ENCODE measurements at places on chromosomes 16 and 17.
A peak's percentile ranks its signal among the peaks of the same experiment; 100 is the strongest.

GRCh38 chr17:33140413-33141099 lies 148.9 kb downstream of the SPACA3 start:
- DNase-seq, result no peak

GRCh38 chr17:78409191-78409928 lies 30.9 kb downstream of the PGS1 start:
- DNase-seq, result no peak

DNA sequence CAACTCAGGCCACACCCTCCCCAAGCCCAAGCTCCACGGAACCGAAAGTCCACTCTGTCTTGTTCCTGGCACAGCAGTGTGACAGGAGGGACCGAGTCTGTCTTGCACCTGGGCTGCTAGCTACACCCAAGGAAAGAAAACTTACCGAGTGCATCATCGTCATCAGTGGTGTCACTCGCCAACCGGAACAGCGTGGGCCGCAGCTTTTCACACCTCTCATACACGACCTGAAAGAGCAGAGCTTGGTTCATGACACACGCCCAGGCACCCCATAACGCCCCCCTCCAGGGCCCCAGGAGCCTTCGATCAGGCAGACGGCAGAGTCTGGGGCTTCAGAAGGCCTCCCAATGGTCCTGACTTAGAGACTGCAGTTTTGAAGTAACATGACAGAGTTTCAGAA lies 27.5 kb downstream of the GGA2 start:
- DNase-seq, result no peak

DNA sequence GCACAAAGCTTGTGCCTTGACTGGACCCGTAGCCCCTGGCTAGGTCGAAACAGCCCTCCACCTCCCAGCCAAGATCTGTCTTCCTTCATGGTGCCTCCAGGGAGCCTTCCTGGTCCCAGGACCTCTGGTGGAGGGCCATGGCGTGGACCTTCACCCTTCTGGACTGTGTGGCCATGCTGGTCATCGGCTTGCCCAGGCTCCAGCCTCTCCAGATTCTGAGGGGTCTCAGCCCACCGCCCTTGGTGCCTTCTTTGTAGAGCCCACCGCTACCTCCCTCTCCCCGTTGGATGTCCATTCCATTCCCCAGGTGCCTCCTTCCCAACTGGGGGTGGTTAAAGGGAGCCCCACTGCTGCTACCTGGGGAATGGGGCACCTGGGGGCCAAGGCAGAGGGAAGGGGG lies 3.5 kb downstream of the CTRL start:
- no peak for DNase-seq

- no peak for DNase-seq
Measured at GRCh38 chr17:76378548-76379274, 5.7 kb upstream of the SPHK1 start.

- no peak for DNase-seq
Measured at GRCh38 chr16:52837251-52837650, 215.4 kb downstream of the CHD9NB start.

DNA sequence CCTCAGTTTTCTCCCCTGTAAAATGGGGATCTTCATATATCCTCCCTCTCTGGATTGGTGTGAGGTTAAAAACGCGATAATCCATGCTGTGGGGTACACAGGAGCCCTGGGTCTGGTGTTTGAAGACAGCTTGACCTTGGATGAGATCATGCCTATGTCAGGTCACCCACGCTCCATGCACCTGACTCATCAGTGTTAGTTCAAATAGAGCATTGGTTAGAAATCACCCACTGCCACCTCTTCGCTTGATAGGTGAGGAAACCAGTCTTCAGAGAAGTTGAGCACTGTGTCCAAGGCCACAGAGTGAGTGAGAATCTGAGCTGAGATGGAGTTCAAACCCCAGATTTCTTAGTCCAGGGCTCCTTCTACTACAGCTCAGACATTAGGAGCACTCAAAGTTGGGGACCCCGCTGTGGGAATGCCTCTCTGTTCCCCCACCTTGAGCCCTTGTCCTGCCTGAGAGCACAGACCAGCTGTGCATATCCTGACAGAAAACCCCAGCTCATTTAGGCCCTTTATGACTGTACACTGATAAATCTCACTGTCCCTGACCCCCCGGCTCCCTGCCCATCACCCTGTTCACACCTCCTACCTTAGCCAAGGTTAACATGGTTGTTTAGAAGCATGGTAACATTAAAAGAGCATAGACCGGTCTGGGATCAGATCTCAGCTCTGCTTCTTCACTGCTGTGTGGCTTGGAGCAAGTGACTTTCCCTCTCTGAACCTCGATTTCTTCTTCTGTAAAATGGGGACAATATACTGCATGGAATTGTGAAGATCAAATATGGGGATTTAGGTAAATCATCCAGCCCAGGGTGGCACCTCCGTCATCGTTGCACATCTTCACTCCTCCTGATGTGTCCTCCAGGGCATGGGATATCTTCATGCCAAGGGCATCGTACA lies 22.4 kb upstream of the LGALS9 start:
- DNase-seq, result no peak

- no peak for DNase-seq
Measured at GRCh38 chr16:84406006-84406963, 37.9 kb downstream of the ATP2C2 start.

DNA sequence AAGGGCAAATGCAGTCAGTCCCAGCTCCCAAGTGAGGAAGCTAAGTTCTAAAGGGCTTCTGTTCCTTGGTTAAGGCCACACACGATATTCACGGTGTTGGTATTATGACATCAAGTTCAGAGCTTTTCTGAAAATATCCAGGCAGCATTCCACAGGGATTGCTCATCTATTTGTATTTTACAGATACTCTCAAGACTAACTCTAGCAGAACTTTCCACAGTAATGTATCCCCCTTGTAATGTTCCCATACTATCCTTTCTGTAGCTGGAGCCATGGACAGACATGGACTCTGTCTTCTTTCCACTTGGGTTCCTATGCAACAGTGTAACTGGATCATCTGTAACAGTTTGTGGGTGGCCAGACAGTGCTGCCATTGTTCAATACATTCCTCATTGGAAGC lies 13.5 kb downstream of the SDR42E1 start:
- DNase-seq, result no peak

DNA sequence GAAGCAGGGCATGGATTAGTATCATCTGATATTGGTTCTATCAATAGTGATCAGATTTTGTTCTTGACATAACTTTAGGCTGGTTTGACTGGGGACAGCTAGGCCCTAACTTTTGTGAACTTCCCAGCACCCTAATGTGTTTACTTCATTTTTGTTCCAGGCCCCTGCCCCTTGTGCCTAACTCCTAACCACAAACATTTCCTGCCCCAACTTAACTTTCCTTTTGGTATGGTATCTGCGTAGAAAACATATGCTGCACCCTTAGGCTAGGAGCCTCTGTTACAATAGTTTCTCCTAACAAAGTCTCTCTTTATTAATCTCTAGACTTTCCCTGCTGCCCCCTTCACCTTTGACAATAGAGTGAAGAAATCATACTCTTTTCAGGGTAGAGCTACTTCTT lies 2.5 kb downstream of the ADPRM start:
- DNase-seq, result no peak

- no peak for DNase-seq
Measured at GRCh38 chr17:1053661-1054360, 56.9 kb downstream of the TIMM22 start.

DNA sequence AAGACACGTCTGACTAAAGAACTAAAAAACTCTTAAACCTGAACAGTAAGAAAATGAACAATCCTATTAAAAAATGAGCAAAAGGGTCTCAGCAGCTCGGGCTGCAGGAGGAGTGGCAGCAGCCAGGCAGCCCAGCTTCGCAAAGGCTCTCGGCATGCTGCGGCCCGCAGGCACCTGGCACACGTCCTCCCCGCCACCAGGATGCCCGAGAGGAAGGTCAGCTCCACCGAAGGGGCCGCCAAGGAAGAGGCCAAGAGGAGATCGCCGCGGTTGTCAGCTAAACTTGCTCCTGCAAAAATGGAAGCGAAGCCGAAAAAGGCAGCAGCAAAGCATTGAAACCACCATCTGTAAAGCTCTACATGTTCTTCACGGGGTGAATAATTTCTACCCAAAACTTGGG lies 173.5 kb downstream of the BCAS3 start:
- DNase-seq, result no peak

GRCh38 chr17:39607851-39608130 lies at the start of gene NEUROD2:
NEUROD2 (minus strand) TSS chr17:39607920; CDS start chr17:39606599, 1,321 bp downstream.
- DNase-seq, result no peak

DNA sequence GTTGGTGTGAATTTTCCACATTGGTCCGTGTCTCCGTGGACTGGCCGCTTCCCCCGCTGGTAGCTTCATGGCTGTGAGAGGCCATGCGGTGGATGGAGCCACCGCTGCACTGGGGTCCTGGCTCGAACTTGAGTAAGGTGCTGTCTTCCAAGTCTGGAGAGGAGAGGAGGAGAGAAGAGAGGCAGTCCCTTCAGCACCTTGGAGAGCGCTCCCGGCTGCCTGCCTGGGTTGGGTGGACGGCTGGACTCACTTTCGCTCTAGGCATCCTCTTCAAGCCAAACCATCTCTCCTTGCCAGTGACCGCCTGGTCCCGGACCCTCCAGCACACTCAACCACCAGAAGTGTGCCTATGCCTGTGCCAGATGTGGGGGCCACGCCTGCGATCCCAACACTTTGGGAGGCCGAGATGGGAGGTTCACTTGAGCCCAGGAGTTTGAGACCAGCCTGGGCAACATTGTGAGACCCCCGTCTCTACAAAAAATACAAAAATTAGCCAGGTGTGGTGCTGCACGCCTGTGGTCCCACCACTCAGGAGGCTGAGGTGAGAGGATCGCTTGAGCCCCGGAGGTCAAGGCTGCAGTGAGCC lies 6.2 kb downstream of the JPH3 start:
- DNase-seq, result peak; percentile 12

DNA sequence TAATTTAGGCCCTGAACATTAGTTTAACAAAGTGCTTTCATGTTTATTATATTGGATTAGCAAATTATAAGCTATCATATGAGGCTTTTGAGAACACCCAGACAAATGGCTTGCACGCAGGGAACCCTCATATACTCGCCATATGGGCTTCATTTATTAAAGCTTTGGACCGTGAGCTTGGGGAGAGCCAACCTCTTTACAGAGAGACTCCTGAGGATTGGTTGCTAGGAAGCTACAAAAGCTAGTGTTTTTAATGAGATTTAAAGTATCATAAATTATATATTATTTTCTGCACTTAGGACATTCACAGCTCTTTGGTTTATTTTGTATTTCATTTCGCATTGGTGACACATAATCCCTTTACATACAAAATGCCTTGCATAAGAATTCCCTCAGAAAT lies 193.8 kb upstream of the TOX3 start:
- DNase-seq, result no peak

- DNase-seq, result no peak
Measured at GRCh38 chr17:19771971-19772630, 24.0 kb upstream of the ALDH3A1 start.

DNA sequence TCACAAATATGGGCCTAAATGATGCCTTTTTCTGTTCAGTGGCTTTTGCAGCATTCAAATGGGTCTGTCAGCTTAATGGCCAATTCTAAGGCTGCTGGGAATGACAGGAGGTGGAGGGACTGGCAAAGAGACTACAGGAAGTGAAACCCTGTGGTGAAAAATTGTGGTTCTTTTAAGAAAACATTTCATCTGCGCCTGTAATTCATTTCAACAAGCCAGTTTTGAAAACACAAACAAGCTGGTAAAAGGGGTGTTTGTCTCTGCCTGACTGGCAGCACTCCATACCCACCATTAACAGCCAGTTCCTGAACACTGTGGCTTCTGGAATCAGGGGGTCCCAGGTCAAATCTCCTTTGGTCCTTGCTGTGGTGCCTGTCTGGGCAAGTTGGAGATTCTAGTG lies 3.6 kb upstream of the KDM8 start:
- no peak for DNase-seq

GRCh38 chr17:58822148-58823050 lies 66.7 kb downstream of the PPM1E start:
- DNase-seq, result no peak

- no peak for DNase-seq
Measured at GRCh38 chr17:40399185-40399584, 18.5 kb downstream of the TOP2A start.

DNA sequence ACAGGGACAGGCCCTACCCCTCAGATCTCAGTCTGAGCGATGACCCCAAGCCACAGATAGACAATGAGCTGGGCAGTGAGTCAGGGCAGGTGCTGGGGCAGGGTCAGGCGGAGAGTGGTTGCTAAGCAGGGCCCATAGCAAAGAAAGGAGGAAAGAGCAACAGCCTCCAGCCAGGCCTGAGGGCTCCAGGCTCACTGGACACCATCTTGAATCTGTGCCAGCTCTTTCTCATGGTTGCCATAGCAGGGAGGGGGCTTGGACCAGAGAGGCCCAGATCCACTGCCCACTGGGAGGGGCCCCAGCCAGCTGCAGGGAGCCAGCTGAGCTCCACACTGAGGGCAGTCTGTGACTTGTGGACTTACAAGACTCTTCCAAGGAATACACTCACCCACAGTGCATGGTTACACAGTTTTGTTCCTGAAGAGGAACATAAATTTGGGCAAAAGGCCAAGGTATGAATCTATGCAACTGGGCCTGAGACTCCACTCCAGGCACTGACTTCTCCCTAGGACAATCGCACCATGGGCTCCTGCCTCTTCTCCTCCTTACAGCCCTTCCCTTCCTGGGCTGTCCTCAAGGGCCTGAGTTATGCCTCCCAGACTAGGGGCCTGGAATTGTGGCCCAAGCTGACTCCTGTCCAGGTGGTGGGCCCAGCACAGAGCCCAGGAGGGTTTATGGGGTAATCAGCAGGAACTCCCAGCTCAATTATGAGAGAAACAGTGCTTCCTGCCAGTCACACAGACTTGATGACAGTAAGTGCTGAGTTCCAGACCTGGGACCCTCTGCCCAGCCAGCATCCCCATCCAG lies 59.9 kb downstream of the BEAN1 start:
- no peak for DNase-seq

DNA sequence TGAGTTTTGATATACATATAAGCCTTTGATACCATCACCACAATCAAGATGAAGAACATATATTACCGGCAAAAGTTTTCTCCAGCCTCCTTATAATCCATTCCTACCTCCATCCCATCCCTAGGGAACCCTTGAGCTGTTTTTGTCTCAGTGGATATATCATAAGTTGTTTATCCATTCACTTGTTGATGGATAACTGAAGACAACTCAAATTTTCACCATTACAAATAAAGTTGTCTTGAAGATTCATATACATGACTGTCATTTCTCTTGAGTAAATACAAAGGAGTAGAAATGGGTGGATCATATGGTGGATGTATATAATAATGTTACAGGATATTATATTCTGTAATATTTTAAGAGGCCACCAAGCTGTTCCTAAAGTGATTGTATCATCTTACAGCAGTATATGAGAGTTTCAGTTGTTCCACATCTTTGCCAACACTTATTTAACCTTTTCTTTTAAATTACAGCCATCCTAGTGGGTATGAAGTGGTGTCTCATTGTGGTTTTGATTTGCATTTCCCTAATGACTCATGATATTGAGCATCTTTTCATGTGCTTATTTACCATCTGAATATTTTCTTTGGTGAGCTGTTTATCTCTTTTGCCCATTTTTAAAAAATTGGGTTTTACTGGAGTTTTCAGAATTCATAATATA lies 17.4 kb downstream of the NF1 start:
- DNase-seq, result no peak

GRCh38 chr17:32802306-32802705 lies 74.6 kb downstream of the MYO1D start:
- DNase-seq, result no peak

Measured in memory B cell (primary cell).